ENCODE measurements at places on chromosomes 11 and 22.

DNA sequence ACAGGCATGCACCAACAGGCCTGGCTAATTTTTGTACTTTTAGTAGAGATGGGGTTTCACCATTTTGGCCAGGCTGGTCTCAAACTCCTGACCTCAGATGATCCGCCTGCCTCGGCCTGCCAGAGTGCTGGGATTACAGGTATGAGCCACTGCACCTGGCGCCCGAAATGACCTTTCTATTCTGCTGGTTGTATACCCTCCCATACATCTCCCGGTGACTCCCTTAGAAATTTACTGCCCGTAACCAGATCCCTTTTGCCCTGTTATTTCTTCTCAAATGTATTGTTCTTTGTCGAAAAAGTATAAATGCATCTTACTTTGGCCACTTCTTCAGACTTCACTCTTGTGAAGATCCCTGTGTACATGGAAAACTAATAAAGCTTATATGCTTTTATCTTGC lies 22.0 kb downstream of the MCHR1 start:
- ATAC-seq: no peak

DNA sequence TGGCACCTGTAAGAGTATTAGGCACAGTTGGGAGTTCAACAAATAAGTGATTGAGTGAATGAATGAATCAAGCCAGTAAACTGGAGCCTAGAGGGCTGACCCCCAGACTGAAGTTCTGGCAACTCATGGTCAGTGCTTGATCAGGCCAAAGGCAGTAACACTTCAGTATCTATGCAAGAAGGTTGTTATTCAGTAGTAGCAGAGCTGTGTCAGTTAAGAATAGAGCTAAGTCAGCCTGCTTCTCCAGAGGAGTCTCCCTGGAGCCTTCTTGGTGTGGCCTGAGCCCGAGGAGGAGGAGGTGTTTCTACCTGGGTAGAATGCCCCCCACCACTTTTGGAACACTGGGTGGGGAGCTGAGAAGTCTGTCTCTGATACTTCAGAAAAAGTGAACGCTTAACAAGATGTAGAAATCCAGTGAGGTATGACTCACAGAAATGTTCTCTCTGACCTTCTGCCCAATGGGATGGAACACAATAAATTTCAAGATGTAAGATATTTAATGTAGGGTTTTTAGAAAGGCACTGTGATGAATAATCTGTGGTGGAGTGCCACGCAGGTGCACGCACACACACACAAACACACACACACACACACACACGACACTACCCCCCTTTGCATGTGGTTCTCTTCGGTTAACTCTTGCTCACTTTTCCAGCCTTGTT lies 219.9 kb downstream of the HIPK3 start:
- peak; percentile 30 for ATAC-seq

DNA sequence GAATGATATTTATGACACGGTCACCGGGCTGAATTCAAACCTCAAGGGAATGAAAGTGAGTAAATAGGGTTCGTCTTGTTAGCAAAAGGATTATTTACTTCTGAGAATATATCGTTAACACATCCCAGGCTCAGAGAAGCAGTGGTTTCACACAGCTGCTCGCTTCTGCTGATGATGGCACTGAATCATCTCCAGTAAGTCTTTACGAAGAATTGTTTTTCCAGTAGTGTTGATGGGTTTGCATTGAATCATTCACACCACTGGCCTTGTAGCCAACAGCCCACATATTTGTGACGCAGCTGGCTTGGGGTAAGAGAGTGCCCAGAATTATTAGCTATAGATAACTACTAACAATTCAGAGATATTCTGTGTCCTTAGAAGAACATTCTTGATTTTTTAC lies 236.3 kb downstream of the CADM1 start:
- no peak for ATAC-seq

- ATAC-seq: peak; percentile 50
Measured at GRCh38 chr11:128948583-128948982, 5.9 kb upstream of the TP53AIP1 start.

All from motor neuron (in vitro differentiated cells).